ENCODE measurements at places on chromosomes 1 and 21.

GRCh38 chr1:202953392-202953791 lies 4.7 kb downstream of the ADIPOR1 start:
- no peak for DNase-seq

DNA sequence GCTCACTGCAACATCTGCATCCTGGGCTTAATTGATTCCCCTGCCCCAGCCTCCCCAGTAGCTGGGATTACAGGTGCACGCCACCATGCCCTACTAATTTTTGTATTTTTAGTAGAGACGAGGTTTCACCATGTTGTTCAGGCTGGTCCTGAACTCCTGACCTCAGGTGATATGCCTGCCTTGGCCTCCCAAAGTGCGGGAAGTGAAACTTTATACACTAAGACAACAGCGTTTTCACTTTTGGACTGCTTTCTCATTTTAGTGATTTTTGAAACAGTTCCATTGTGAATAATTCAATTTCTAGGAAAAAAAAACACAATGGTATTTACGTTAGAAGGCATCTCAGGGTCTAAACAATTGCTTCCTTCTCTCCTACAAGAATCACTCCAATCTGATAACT lies 11.8 kb upstream of the KHDRBS1 start:
- no peak for DNase-seq

GRCh38 chr21:37139902-37140301 lies 66.8 kb downstream of the TTC3 start:
- DNase-seq = no peak

GRCh38 chr1:29974316-29974724 lies 738.0 kb downstream of the PTPRU start:
- DNase-seq = no peak

- no peak for DNase-seq
These were observed 209.5 kb downstream of the ZP4 start for GRCh38 chr1:237681210-237681609.

- no peak for DNase-seq
These were observed 71.2 kb upstream of the GJB5 start for GRCh38 chr1:34683616-34684015.

DNA sequence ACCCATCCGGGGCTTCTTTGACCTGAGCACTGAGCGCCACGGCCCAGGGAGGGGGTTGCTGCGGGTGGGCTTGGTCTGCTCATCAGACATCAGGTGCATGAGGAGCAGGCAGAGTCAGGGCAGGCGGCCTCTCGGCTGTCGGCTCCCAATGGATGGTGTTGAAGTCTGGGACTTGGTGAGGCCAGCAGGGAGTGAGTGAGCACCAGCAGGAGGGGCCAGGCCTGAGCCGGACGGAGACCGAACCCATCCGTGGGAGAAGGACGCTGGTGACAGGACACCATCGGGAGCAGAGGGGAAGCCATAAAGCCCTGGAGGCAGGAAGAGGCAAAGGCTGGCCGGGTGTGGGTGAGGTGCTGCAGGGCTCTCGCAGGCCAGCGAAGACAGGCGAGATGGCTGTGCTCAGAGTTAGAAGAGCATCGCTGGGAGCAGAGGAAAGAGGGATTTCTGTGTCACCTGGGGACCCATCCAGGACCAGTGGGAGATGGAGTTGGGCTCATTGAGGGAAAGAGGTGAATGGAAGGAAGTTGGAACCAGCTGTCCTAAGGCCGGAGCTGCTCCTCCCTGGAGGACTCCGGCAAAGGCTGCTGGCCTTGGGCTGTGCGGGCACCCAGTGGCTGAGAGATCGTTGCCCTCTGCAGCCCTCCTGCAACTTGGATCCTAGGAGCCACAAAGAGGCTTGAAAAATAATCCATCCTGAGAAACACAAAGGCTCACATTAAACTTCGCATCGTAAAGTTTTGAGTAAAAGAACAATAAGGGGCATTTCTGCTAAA lies 49.9 kb downstream of the PDE9A start:
- no peak for DNase-seq

GRCh38 chr1:5637171-5637570 lies 355.1 kb downstream of the NPHP4 start:
- DNase-seq = no peak

GRCh38 chr21:38839328-38840286 lies 33.9 kb downstream of the ETS2 start:
- DNase-seq = no peak

All from esophagus squamous epithelium (tissue), 5 donors.